Amniotic stem cell (primary cell): ENCODE measurements at places on chromosomes 5 and 9.

DNA sequence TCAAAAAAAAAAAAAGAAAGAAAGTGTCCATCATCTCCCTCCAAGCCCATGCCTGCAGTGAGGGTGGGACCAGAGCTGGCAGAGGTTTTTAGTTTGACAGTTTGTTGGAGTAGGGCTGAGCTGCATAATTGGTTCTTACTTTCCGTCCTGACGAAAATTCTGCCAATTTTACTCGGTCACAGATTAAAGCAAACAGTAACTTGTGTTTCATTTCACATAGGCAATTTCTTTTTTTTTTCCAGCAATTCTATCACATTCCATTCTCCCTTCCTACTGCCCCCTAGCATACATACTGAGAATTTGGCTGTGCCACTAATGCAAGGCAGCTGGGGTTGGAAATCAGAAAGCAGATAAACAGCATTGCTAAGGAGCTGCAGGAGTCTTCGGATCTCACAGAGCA, 132.4 kb downstream of the FRMD3 start:
- DNase-seq: no peak

DNA sequence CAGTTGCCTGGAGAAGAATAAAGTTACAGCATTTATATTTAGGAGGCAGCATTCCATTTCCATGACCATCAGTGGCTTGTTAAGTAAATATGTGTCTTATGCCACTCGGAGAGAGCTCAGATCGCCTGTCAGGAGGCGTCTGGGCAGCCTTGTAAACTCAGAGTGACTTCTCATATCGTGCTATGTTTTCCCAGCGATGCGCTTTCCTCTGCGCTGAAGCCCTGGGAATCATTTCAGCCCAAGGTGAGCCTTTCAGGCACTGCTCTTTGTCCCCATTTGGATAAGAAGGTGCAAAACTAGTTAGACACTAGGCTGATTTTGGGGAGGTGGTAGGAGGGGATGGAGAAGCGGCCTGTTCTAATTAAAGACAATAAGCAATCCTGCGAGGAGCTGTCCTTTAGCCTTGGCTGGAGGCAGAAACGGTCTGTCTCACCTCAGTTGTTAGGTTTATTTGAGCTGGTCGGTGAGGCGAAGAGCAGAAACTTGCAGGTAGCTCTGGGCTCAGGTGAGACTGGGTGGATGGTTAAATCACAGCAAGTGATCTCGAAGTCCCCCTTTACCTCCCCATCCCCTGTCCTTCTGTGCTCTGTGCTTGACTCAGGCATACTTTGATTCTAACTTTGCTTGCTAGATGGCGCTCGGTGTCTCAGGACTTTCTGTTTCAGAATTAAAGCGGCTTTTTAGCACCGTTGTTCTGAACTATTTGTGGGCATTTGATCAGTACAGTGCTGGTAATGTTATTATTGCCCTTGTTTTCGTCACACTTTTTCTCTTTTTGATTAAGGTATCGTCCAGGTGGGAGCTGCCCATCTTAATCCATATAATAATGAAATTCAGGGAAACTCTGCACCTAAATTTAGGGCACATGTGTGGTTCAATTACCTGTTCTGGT, 24.6 kb downstream of the NR2F1 start:
- DNase-seq: peak; percentile 53

- peak; percentile 56 for DNase-seq
Observed at GRCh38 chr9:115524453-115525059, 406.6 kb upstream of the TNC start.

DNA sequence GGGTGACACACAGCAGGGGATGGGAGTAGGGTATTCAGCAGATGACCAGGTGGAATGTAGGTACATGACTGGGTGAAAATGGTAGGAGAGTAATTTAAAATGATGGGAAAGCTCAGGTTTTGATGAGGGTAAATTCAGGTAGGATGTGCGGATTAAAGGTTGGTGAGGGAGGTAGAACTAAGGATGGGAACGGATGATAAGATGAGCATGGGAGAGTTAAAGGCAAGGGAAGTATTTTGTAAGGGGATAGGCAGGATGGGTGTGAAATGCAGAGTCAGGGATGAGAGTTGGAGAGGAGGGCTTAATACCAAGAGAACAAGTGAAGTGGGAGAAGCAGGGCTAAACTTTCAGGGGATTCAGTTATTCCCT, 1.5 kb downstream of the TLN1 start:
- DNase-seq: no peak

- peak; percentile 29 for DNase-seq
Observed at GRCh38 chr9:124617477-124618141, 110.4 kb upstream of the NR5A1 start.

DNA sequence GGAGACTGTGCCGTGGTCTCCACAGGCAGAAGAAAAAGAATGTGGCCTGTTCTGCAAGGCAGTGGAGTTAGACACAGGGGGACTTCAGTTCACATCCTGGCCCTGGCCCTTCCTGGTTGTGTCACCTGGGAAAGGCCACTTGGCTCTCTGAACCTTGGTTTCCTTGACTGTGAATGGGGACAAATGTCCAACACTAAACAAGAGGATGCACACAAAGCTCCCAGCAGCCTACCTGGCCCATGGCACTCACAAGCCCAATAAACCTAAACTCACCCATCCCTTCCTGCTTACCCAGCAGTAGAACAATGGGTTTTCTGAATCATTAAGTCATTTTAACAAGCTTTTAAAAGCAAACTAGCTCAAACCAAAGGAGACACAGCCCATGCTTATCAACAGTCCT, 103.9 kb downstream of the FRMD3 start:
- no peak for DNase-seq

DNA sequence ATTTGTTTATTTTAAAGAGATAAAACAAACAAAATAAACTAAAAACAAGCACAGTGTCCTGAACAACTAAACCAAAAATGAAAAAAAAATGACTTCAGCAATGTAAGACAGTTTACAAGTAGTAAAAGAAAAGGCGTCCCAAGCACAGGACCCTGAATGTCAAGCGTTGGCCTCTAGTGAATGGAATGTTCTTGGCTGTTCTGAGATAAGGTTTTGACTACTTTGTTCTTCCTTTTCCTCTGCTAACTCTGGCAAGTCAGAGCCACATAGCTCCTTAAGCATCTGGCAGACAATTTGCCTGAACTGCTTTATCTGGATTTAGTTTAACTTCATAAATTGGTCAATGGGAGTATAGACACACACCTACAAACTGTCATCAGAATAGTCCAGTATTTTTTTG, 655.2 kb downstream of the ANXA1 start:
- DNase-seq: no peak

DNA sequence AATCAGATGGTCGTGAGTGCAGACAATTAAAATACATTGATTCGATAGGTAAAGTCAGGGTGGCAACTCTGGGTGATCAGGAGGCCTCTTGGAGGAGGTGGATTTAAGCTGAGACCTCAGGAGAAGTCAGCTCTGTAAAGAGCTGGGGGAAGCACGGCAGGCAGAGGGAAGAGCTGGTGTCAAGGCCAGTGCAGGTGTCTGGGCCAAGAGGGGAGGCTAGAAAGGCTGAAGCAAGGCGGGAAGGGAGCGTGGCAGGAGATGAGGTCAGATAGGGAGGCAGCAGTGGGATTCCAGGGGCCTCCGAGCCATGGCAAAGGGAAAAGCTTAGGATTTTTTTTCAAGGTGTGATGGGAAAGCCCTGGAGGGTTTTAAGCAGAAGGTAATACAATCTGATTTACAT, 178.7 kb downstream of the FSTL4 start:
- DNase-seq: no peak
